NCI-H1105 treated with DMSO at 0.1 percent for 48 hours (cell line): ENCODE measurements at places on chromosomes 1 and 21.
A peak's percentile ranks its signal among the peaks of the same experiment; 100 is the strongest.

GRCh38 chr1:24503870-24504523, 1.4 kb downstream of the RCAN3 start:
- DNase-seq = no peak

DNA sequence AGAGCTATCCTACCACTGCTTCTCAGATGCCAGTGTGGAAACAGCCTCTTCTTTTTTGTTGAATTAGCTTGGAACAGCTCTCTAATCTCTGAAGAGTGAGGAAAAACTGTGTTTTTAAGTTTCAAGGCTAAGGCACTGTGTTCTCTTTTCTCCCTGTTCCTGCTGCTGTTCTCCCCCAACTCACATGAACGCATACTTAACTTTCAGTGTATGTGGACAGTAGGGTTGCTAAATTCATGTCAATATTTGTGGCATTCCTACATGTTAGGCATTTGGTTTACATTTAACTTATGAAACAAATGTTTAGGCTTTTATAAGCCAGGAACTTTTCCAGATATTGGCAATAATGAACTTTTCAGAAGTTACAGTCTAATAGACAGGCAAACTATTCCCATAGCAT, 6.8 kb downstream of the BACH1 start:
- no peak for DNase-seq

GRCh38 chr21:25176637-25177412, 430.5 kb downstream of the MRPL39 start:
- DNase-seq = no peak

DNA sequence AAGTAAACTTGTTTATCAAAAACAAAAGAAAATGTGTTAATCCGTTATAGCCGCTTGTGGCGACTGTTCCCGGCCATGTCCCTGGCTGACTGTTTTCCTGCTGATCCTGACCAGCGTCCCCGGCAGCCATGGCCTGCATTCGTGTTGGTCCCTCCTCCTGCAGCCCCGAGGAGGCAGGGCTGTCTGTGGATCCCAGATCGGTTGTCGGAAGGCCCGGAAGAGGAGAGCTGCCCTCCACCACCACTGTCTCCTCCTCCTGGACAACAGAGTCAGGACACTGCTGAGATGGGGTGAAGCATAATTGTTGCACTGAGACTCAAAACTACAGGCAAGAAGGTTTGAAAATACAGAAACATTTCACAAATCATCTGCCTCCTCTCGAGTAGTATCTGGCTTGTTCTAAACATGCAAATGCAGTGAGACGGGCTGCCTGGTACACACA, 3.6 kb upstream of the MXRA8 start:
- no peak for DNase-seq

GRCh38 chr1:156104861-156105832, 9.4 kb upstream of the LMNA start:
- no peak for DNase-seq

DNA sequence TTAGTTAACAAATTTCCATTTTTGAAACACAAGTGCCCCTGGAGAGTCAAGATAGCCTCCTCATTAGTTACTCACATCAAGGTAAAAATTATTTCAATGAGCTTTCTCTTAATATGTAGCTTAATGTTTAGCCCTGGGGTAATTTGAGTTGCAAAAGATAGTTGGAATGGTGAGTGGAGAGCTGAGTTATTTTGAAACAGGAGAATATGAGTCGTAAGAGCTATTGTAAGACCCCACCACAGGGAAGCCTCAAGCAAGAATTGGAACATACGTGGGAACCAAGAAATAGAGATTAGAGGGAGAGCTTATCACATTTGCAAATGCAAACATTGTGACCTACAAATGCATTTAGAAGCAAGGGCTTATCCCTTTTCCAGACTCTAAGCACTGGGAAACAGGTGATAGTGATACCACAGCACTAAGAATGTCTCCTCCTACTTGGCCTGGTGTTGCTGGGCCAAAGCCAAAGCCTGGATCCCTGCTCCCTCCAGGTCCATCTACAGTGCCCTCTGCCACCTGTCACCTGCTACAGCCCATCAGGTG, 635.1 kb downstream of the PTPRC start:
- peak; percentile 76 for DNase-seq

- no peak for DNase-seq
Measured at GRCh38 chr1:162676750-162677149, 44.5 kb downstream of the DDR2 start.

DNA sequence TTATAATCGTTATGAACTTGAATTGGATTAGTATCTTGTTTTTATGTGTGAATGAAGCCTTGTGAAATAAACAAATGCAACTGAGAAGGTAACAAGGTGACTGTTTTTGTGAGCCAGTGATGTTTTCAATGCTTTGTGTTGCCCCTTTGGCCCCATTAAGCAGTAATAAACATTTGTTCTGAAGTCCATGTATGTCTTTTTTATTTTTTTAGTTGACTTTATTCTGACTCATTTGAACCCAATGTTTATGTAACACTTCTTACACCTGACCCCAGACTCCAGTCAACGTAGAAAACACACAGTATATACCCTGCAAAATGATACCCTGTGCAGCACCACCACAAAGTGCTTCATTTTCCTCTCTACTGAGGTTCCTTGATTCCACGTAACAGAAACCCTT, 4.6 kb upstream of the CACYBP start:
- no peak for DNase-seq

- no peak for DNase-seq
Measured at GRCh38 chr1:186291271-186291670, 83.8 kb downstream of the TPR start.

DNA sequence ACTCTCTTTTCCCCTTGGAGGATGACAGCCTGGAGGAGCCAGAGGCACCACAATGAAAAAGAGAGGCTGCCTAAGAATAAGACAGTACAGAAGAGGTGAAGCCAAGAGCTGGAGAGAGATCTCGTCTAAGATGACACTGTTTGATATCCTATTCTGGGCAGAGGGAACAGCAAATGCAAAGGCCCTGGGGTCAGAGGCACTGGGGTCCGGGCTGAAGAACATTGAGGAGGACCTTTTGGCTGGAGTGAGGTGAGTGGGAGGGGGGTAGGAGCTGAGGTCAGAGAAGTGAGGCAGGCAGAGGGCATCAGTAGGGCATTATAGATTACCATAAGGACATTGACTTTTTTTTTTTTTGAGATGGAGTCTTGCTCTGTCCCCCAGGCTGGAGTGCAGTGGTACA, 19.3 kb upstream of the TMEM51 start:
- DNase-seq = no peak

DNA sequence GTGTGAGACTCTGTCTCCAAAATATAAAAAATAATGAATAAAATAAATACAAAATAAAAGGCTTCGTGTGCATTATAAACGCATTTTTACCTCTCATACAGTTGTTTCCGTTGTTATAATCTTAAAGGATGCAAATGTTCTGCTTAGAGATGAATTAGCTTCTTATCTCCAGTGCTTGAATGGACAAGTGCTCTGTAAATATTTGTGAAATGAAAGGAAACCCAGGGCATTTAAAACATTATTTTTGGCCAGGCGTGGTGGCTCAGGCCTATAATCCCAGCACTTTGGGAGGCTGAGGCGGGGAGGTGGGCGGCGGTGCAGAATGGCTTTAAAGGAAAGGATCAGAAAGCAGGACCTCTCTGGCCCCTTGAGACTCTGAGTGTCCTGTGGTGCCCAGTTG, 94.5 kb downstream of the HUNK start:
- DNase-seq = no peak

GRCh38 chr1:24659993-24660665, 17.0 kb downstream of the SRRM1 start:
- DNase-seq = no peak

- no peak for DNase-seq
Measured at GRCh38 chr1:117372863-117373412, 5.7 kb downstream of the MAN1A2 start.

- peak; percentile 14 for DNase-seq
Measured at GRCh38 chr1:181482521-181483284, 614 bp upstream of the CACNA1E start.

DNA sequence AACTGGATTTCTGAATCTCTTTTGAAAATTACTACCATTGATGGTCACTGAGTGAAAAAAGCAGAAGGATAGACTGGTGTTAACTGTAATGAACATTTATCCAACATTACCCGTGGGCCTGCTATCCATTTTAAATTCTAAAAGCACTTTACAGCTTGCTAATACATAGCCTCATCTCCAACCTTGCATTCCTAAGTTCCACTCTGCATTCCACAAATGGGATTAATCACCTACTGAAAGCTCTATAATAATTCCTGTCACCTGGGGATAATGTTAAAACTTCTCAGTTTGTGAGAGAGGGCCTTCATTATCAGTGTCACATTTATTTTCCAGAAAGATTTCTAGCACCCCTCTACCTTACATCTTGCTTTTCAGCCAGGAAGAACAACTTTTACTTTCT, 38.2 kb downstream of the PTPRC start:
- DNase-seq = no peak

- DNase-seq = no peak
Measured at GRCh38 chr1:4171480-4172450, 271.7 kb upstream of the C1orf174 start.

DNA sequence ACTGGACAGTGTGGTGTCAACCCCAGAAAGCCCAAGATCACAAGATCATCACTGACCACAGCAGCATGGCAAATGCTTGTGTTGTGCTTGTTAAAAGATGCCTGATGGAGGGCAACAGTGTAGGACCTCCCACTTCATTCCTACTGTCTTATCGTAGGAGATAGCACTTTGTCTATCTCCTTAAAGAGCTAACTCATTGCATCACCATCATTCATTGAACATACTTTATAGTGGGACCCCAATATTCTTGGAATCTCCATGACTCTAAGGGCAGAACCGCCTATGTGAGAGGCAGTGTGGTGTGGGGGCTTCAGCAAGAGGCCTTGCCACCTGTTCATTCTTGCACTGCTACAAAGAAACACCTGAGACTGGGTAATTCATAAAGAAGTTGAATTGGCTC, 5.0 kb upstream of the SH2D1B start:
- no peak for DNase-seq

DNA sequence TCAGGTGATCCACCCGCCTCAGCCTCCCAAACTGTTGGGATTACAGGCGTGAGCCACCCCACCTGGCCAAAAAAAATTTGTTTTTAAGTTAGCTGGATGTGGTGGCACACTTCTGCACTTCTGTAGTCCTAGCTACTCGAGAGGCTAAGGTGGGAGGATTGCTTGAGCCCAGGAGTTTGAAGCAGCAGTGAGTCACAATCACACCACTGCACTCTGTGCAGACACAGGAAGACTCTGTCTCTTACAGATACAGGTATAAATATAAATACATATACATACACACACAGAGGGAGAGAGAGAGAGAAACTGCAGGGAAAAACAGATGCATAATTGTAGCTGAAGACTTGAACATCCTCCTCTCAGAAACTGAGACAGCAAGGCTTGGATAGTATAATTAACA, 34.8 kb upstream of the EPS15 start:
- DNase-seq = no peak

- no peak for DNase-seq
Measured at GRCh38 chr1:53590104-53590503, 130.9 kb downstream of the DMRTB1 start.

DNA sequence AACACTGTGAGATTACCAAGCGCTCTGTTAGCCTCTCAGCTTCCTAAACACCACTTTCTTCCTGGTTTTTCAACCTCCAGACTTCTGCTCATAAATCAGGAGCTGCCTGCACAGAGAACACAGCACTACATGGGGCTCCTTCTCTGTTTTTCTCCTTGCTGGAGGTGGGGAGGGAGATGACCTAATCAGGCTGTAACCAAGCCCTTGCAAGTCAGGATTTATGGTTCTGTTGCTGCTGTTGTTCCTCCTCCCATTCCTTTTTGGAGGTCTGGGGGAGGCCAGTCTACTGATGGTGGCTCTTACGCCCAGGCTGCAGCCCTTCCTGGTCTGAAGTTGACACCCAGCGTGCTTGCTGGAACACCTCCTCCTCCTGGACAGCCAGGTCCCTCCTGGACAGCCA, 80.9 kb upstream of the AJAP1 start:
- DNase-seq = no peak

- no peak for DNase-seq
Measured at GRCh38 chr1:206955476-206956451, 9.5 kb upstream of the PIGR start.

DNA sequence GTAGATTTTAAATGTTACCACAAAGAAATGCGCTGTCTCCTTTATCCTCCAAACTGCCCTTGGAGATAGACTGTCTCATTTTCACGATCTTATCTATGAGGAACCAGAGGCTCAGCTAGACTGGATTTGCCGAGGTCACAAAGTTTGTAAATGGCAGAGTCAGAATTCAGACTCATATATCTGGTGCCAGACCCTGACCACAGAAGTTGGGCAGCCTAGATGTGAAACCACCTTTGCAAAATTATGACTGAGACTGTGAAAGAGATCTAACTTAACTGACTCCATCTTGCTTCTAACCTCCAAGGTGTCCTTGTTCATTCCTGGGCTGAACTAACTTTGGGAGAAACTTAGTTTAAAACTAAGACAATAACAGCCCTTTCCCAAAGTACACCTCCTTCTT, 14.1 kb downstream of the CNR2 start:
- no peak for DNase-seq
